ENCODE measurements at places on chromosomes 16 and 17.

DNA sequence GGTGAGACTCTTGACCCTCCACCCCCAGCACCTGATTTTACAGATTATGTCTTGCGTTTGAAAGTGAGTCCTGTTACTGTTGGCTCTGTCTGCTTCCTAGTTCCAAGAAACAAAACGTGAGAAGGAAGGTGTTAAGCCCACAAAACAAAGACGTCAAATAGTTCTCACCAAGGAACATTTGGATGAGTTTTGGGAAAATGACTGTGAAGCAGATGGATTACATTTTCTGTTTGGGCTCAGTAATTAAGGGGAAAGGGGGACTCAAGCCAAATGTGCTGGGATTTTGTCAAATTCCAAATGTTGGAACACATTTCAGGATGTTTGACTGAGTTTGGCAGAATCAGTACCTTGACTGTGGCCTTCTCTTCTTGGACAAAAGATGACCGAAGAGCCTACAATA lies 71.2 kb downstream of the PCTP start:
- no peaks in the 10 kb centered on the region for H3K4me1 ChIP-seq
- no peaks in the 10 kb centered on the region for H3K27me3 ChIP-seq
- DNase-seq: no peak
- H3K27ac ChIP-seq: no peak overlapping the region

GRCh38 chr17:66426397-66427033 lies 124.1 kb downstream of the PRKCA start:
- H3K4me3 ChIP-seq: no peak overlapping the region
- no peaks in the 10 kb centered on the region for H3K36me3 ChIP-seq

DNA sequence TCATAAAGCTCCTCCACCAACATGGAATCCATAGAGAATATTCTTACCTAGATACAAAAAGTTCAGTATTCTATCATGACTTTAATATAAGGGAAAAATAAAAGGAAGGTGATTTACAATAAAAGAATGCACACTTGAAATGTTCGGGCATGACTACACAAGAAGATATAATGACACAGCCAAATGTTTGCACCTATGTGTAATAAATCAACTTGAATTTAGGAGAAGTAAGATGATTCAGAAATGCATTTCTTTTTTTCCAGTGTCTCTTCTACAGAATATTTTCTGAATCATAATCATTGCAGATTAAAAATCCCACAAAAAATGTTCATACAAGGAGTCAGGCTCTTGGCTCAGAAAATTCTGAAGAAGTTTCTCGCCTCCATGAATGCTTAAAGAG lies 404.0 kb upstream of the HSBP1 start:
- no peaks in the 10 kb centered on the region for H3K4me1 ChIP-seq
- H3K27me3 ChIP-seq: no peaks in the 10 kb centered on the region
- H3K4me3 ChIP-seq: no peak overlapping the region
- H3K36me3 ChIP-seq: no peaks in the 10 kb centered on the region

DNA sequence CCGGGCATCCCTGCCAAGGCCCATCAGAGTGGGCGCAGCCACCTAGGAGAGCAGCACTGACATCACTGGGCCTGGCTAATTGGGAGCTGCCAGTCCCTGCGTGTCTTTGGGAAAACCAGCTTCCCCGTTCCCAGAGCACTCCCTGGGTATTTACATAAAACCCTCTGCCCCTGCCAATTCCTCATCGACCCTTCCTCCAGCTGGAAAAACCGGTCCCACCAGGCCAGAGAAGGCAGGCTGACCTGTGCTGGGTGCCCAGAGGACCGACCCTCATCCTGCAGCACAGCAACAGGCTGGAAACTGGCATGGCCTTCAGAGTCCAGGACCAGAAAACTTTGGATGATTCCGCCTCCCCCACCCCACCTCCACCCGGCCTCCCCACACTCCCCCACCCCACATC lies 8.2 kb upstream of the FOXN1 start:
- H3K4me1 ChIP-seq: no peaks in the 10 kb centered on the region
- DNase-seq: no peak
- no peak overlapping the region for H3K4me3 ChIP-seq
- no peaks in the 10 kb centered on the region for H3K36me3 ChIP-seq
- no peaks in the 10 kb centered on the region for H3K27me3 ChIP-seq

DNA sequence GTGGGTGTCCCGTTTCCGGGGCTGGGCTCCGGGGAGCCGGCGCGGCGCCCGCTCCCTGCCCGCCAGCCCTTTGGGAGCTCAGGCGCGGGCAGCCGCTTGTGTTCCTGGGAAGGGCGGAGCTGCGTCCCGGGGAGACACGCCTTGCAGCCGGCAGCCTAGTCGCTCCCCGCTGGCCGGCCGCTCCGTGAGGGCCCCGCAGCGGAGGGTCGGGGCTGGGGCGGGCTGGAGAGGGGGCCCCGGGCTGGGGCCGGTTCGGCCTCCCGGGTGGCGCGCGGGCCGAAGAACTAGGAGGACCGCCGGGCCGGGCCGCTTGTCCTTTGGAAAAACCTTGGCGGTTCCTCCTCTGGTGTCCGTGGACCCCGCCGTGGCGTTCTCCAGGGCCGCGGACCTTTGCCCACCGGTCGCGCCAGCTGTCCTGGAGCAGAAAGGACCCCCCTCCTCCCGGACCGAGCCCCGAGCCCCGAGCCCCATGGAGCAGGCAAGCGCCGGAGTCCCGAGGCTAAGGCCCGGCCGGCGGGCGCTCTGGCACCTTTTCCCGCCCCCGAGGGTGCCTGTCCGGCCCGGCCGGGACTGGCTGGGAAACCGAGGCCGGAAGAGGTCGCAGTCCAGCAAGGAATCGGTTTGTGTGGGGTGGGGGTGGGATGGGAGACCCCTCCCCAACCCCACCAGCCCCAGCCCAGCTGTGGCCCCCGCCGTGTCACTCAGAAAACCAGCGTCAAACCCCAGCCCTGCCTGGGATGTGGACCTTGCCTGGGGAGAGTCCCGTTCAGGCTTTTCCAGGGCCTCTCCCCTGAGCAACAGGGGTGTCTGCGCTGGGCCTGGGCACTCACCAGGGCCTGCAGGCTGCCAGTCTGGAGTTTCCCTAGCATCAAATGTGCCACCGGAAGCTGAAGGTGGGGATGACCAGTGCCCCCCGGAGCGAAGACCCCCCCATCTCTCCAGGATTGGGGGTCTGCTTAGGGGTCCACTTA lies 6.8 kb upstream of the TBC1D3B start:
- H3K36me3 ChIP-seq: no peaks in the 10 kb centered on the region
- no peak for DNase-seq
- H3K4me1 ChIP-seq: no peaks in the 10 kb centered on the region
- H3K4me3 ChIP-seq: no peak overlapping the region

GRCh38 chr17:30375661-30376060 lies 3.1 kb upstream of the CPD start:
- no peaks in the 10 kb centered on the region for H3K27me3 ChIP-seq
- no peak for DNase-seq
- no peak overlapping the region for H3K4me3 ChIP-seq
- no peak overlapping the region for H3K27ac ChIP-seq
- H3K36me3 ChIP-seq: no peaks in the 10 kb centered on the region

- H3K4me3 ChIP-seq: no peak overlapping the region
- DNase-seq: no peak
- no peaks in the 10 kb centered on the region for H3K27me3 ChIP-seq
- no peak overlapping the region for H3K27ac ChIP-seq
- no peaks in the 10 kb centered on the region for H3K36me3 ChIP-seq
These were observed 249.2 kb downstream of the HAPSTR1 start for GRCh38 chr16:9340526-9341256.

GRCh38 chr16:21033704-21034103 lies 116.9 kb downstream of the DNAH3 start:
- H3K27ac ChIP-seq: no peak overlapping the region
- no peak for DNase-seq

DNA sequence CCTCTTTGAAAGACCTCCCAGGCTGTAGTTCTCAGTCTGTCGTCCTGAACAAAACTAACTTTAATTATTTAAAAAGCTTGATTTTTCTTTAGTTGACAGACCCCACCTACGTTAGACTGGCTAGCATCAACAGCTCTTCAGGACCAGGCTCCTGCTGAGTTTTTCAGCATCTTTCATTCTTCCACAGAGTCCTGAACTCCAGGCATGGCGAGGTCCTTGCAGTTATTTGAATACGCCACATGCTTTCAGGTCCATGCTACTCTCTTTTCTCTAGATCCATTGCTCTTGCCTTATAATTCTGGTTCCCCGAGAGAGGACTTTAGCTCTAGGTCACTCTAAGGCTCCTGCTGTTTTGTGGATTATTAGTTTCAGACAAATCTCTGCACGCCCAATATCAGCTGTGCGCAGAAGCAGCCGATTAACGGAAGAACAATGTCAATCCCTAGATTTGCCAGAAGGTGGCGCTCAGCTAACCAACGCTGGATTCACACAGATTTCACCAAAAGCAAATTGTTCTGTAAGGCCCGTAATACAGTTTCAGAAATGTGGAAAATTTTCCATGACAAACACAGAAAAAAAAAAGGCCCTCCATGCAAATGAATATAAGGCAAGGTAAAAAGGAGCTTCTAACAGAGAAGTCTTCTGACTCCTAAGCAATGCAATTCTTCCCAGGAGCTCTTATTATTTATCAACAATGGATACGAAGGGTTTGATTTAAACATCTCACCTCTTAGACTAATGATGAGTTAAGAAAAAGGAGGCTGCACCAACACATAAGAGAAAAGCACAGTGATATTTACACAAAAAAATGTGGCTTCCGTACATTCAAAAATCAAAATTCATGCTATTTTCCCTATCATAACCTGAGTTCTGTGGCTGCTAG lies 33.5 kb upstream of the BCO1 start:
- no peaks in the 10 kb centered on the region for H3K4me1 ChIP-seq
- DNase-seq: no peak
- H3K27me3 ChIP-seq: no peaks in the 10 kb centered on the region
- H3K27ac ChIP-seq: no peak overlapping the region
- no peak overlapping the region for H3K4me3 ChIP-seq
- no peaks in the 10 kb centered on the region for H3K36me3 ChIP-seq

DNA sequence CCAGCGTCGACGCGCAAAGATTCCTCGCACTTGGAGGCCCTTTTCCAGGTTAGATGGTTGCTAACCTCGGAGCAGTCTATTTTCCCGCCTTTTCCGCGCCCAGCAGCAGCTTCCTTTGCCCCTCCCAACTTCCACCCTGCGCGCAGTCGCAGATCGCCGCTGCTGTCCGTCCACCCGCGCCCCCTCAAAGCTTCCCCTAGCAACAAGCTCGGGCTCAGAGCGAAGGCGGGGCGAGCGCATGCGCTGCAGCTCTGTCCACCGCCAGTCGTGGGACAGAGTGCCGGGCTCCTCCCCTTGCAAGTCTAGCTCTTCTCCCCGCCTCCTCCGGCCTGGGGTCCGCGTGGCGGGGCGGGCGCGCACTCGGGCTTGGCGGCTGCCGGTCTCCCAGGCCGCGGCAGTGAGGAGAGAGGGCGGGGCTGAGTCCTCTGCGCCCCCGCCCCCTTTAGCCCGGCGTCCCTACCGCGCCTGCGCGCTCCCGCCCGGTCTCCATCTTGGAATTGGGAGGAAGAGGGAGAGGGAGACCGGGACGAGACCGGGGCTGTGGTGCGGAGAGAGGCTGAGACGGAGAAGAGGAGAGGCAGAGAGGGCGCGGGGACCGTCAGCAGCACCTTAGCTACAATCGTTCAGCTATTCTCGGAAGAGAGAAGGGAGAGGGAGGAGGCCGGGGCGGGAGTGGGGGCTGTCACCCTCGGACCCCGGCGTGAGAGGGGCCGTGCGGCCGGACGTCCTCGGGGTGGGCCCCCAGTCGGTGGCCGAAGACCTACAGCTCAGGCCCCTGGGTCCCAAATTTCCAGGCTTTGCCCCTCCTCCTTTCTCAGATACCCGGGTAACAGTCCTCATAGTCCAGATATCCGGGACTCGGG lies at the start of gene TAOK2:
TSS of gene TAOK2 (plus strand) at position 485 of the 863 bp plus-strand sequence. CDS start 3,905 bp downstream, outside the sequence.
- H3K27me3 ChIP-seq: no peaks in the 10 kb centered on the region
- peak within 1 kb of the TSS; percentile 91 for H3K27ac ChIP-seq

DNA sequence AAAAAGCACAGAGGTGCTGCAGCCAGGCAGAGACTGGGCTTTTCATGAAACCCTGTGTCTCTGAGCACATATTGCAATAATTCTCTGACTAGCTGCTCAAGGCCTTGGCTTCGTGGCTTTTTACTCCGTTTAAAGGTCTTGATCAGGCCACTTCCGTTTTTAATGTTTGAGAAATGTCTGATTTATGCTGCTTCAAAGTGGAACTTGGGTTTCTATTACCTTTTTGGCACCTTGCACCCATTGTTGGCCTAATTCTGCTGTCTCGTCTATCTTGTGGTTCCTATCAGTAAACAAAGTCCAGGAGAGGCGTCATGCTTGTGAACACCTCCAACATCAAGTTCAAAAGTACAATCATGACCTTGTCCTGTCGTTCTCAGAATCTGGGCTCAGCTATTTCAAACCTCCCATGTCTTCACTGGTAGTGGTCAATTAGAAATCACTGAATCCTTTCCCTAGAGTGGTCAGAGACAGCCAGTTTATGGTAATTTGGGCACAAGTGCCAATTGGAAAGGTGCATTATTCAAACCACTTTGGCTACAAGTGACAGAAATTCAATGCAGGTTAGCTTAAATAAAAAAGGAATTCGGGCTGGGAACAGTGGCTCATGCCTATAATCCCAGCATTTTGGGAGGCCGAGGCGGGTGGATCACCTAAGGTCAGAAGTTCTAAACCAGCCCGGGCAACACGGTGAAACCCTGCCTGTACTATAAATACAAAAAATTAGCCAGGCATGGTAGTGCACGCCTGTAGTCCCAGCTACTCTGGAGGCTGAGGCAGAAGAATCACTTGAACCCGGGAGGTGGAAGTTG lies 33.3 kb upstream of the METTL9 start:
- H3K4me3 ChIP-seq: no peak overlapping the region
- no peak overlapping the region for H3K27ac ChIP-seq
- no peak for DNase-seq

DNA sequence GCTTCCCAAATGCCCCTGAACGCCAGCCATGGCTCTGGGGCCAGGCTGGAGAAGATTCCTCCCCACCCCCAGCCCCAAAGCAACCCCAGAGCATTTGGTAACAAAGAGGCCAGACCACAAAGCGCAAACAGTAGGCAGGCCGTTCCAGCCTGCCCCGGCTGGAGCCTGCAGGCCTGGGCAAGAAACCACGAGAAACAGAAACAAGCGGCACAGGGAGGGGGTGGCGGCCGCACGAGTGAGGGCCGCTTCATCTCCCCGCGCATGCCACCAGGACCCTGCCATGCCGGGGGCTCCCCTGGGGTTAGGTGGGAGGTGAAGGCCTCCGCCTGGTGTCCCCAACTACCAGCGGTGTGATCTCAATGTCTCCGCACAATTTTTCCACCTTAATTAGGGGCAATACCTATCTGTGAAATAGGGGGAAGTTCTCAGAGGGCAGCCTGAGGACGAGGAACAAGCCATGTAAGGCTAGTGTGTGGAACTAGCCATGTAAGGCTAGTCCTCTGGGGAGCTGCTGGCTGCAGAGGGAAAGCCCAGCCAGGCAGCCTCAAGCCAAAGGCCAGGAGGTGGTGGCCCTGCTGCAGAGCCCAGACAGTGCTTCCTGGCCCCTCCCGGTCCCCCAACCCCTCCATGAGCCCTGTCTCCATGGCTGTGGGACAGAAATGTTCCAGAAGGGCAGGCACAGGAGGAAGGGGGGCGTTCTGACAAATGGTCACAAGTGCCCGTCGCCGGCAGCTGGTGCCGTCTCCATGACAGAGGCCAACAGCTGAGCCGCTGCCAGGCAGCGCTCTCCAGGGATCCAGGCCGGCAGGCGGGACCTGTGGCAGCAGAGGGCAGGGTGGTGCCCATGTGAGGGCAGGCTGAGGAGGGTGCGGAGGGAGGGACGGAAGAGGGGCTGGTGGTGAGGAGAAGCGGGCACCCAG lies 14.5 kb upstream of the MTSS2 start:
- no peak for DNase-seq
- no peaks in the 10 kb centered on the region for H3K27me3 ChIP-seq
- H3K4me1 ChIP-seq: no peaks in the 10 kb centered on the region
- H3K36me3 ChIP-seq: peaks cover 3% of the 10 kb centered on the region
- no peak overlapping the region for H3K4me3 ChIP-seq

Data from effector memory CD4-positive, alpha-beta T cell (primary cell).